ENCODE measurements at places on chromosomes 5 and 9. TPM values are rescaled to one million over a fixed set of nuclear protein-coding genes. Genes with fewer than 3 reads are reported as not detected.

GRCh38 chr9:97518909-97519307 is 17.4 kb downstream of the TMOD1 start:
- no peak for DNase-seq

DNA sequence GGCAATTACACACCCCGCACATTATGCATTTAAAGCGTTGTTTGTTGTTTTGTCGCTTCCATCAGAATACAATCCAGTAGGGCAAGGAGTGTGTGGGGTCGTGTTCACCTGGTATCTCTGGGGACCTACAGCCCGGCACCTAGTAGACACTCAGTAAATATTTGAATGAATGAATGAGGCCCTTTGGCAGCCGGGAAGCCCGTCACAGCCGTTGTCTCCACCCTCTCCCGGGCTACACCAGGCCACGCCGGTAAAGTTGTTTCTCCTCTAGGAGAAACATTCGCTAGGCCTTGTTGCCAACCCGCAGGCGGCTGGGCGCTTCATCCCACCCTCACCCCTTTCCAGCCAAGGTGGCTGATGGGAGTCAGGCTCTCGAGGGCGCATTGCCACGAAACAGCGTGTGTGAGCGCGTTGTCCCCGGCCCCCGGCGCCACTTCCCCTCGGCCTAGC is 876 bp upstream of the JAK2 start:
- DNase-seq, result peak; percentile 50

DNA sequence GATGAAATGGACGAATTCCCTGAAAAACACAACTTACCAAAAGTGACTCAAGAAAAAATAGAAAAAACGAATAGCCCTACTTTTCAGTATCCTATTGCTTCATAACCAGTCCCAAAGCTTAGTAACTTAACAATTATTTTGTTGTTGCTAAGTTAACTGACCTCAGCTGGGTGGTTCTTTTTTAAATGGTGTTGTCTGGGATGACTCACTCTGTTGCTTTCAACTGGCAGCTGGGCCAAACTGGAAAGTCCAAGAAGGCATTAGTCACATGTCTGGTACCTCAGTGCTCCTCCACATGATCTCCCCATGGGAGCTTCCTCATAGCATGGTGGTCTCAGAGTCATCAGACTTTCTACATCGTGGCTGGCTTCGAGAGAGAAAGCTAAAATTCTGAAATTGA is 47.8 kb upstream of the ADAMTS2 start:
- DNase-seq, result no peak

DNA sequence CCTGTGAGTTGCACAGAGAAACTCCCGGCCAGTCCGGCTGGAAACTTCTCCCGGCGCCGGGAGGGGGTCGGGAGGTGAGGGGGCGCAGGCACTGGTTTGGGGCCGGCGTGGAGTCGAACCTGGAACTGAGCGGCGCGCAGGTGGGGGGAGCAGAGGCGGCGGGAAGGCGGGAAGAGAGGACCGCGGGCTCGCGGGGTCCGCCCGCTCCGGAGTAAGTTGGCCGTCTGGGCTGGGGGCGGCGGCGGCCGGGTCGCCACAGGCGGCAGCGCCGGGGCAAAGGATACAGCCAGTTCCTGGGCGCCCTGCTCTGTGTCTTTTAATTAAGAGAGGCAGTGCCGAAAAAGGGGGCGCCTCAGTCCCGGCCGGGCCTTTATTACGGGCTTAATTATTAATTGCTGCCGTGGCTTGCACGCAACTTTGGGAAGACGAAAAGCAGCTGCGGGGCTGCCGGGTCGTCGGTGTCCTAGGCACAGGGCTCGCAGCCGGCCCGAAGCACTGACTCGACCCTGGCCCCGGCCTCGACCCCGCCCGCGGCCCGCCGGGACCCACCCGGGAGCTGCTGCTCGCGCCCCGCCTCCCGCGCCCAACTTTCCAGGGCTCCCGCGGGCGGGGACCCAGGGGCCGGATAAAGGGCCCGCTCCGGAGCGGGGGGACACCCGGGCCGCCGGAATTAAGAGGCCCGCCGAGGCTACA is 1.1 kb downstream of the NTNG2 start:
- no peak for DNase-seq

DNA sequence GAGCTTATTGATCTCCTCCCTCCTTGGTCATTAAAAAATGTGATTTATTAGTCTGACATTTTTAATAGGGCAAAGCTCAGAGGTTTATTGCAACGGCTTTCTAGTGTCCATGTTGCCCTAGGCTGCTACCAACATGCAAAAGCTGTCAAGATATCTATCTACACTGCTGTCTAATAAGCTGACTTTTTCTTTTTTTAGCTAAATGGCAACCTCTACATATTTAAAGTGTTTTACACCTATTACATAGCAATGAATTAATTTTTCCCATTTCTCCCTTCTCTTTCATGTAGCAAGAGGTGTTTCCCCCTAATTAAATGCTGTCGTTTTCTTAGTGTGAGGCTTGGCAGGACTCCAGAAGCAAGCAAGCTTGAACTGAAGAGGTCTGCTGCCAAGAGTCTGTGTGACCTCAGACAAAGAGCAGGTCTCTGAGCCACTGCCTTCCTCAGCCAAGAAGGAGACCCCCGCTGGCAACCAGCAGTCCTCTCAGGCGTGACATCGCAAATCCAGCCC is 79.4 kb downstream of the GAS1 start:
- no peak for DNase-seq

- no peak for DNase-seq
Measured at GRCh38 chr5:53423724-53424123, 56.7 kb upstream of the FST start.

GRCh38 chr9:89502038-89502601 is 4.2 kb upstream of the SEMA4D start:
- DNase-seq, result no peak

- DNase-seq, result peak; percentile 19
Measured at GRCh38 chr9:70420441-70421271, 6.2 kb upstream of the KLF9 start.

Gene LEAP2
- total RNA-seq, result 5.4 TPM

Gene CAMK4
- total RNA-seq, result 31.2 TPM

Gene IL9
- total RNA-seq, result not detected

Gene ADGRD2
- total RNA-seq, result not detected

Gene CD72
- total RNA-seq, result 67.6 TPM

Data from OCI-LY7 (cell line).